ENCODE measurements at places on chromosomes 13 and 19.

DNA sequence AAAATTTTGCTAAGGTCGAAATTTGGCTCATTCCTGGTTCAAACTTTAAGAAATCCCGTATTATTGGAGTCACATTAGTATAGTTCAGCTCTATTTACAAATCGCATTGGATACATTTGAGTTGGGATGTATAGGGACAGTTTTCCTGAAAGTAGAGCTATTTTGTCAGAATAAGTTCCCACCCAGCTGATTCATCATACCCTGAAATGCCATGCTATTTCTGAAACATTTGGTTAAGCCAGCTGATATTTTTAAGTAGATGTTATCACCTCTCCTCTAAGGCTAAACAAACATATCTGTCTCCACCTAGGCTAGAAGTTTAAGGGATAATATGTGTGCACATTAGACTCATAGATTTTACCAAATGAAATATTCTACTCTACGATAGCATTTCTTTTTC, 226.2 kb upstream of the ARGLU1 start:
- no peak for DNase-seq

- DNase-seq = no peak
Observed at GRCh38 chr19:4367336-4367723, 24.0 kb downstream of the MPND start.

DNA sequence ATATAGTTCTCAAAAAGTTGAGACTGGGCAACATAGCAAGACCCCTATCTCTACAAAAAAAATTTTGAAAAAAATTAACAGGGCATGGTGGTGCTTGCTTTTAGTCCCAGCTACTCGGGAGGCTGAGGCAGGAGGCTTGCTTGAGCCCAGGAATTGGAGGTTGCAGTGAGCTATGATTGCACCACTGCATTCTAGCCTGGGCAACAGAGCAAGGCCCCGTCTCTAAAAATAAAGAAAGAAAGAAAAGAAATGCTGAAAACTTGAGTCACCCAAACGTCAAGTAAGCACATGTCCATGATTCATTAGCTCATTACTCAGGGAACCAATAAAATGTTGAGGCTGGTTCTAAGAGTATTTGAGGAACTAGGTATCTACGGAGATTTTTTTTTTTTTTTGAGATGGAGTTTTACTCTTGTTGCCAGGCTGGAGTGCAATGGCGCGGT, 33.9 kb upstream of the SEMA6B start:
- DNase-seq = no peak

- no peak for DNase-seq
Observed at GRCh38 chr19:56993851-56994250, 125.9 kb upstream of the USP29 start.

- no peak for DNase-seq
Observed at GRCh38 chr13:78102121-78102677, 183.6 kb upstream of the EDNRB start.

GRCh38 chr13:109336730-109337129, 449.7 kb downstream of the IRS2 start:
- DNase-seq = no peak

- DNase-seq = no peak
Observed at GRCh38 chr13:83414393-83414792, 467.9 kb downstream of the SLITRK1 start.

DNA sequence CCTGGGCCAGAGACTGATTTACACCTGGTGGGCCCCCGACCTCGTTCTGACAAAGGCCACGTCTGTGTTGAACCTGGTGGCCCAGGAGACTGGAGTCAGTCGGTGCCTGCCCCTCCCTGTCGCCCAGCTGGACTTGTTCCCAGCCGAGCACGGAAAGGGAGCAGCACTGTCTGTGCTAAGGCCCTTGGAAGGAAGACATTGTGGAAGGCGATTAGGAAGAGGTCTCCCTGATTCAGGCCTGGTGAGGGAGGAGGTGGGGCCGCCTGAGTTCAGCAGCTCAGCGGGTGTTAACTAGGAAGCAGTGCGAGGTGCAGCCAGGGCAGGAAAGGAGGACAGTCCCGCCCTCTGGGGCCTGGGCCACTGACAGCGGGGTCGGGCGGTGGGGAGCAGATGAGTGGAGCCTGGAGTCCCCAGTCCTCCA, 64.7 kb downstream of the GPR12 start:
- DNase-seq = no peak

- DNase-seq = no peak
Observed at GRCh38 chr19:2250766-2251105, 1.6 kb downstream of the AMH start.

GRCh38 chr13:30551189-30551588, 66.5 kb upstream of the USPL1 start:
- no peak for DNase-seq

DNA sequence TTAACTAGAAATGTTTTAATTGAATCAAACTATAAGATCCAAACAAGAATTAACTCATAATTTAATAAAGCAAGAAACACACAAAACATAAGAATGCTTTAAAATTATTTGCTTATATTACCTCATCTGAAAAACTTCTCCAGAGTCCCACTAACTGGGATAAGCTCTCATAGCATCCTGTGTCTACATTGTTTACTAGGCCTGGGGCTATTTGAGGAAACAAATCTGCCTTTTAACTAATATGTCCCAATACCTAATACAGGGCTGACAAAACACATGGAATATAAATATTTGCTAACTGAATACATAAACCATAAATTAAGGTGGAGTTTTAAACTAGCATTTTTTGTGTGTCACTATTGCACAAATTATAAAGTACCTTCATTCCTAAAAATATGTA, 1399.8 kb upstream of the SLC10A2 start:
- no peak for DNase-seq

DNA sequence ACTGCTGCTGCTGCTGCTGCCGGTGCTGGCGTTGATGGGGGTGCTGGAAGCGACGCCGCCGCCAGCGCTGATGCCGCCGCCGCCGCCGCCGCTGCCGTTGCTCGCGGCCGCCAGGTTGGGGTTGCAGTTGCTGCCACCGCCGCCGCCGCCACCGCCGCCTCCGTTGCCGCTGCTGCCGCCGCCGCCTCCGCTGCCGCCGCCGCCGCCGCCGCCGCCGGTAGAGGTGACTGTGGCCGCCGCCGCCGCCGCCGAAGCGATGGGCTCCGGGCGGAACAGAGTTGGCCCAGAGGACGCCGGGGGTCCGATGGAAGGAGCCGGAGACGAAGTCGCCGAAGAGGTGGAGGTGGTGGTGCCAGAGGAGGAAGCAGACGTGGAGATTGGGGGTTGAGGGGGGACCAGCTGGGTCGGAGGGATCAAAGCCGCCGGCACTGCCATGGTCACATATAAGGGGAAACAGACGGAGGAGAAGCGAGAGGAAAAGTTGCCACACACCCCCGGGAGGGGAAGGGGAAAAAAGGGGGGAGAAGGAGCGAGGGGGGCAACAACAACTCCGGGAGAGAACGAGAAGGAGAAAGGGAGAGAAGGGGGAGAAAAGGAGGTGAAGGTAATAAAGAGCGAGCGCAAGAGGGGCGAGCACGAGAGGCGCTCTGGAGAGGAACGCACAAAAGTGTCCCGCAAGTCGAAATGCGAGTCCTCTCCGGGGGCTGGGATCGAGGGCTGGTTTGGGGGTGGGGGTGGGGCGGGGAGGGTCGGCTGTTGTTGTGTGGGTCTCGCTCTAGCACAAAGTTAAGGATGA, 471 bp downstream of the DACH1 start:
- no peak for DNase-seq
